Stimulated activated CD4-positive, alpha-beta T cell treated with anti-CD3 and anti-CD28 coated beads, Interleukin-1b, Interleukin-23, amount 100 ng/mL, for 24 hours (primary cell): ENCODE measurements at places on chromosomes 2 and 18.

DNA sequence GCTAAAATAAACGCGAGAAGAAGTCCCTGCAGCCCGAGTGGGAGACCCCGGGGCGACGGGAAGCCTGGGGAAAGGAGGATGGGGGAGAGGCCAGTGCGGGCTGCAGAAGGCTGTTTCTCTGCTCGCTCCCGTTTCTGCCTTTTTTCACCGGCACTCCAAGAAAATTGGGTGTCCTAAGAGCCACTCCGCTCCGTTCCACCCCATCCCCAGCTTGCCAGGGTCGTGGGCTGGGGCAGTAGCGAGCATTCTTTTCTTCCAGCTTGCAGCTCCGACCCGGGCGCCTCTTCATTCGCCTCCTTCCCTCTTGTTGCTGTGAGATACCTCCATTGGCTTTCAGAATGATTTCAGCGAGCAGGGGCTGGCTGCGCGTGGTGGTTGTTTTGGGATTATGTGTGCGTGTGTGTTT lies 1.1 kb downstream of the HOXD3 start:
- no peak for DNase-seq

GRCh38 chr2:144546933-144547332 lies 27.0 kb upstream of the ZEB2 start:
- no peak for DNase-seq

- DNase-seq = no peak
Observed at GRCh38 chr2:164722616-164723338, 101.5 kb upstream of the GRB14 start.

GRCh38 chr2:74507926-74508520 lies 528 bp upstream of the PCGF1 start:
- no peak for DNase-seq

DNA sequence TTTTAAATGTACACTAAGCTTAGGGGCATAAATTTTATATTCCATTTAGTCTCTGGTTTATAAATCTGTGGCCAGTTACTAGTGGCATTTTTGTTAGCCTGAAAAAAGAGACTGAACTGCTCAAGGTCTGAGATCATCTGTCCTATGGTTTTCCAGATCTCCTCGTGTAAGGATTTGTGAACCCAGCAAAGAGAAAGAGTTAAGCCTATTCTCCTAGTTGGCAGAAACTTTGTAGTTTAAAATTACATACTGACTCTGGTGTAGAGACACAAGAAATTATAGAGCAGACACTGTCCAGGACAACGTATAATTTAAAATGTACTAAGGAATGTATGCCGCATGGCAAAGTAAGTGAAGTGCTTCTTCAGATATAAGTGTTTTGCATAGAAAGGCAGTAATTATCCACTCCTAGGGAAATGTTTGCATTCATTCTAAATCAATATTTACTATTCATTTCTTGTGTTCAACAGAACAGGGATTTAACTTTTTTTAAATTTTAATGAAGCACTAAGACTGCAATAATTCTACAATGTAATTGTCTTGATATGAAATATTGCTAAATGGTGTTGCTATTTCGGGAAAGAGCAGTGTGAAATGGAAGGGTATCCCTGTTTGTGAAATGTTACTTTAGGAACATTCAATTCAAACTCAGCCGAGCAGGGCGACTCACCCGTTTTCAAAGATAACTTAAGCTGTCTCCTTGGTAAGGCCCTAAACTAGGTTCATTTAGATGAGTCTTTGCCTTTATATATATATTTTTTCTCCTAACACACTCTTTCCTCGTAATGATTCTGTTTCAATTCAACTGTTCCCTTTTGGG lies 508.4 kb upstream of the ZEB2 start:
- DNase-seq = no peak

GRCh38 chr2:177603181-177603580 lies 210.6 kb downstream of the AGPS start:
- no peak for DNase-seq

DNA sequence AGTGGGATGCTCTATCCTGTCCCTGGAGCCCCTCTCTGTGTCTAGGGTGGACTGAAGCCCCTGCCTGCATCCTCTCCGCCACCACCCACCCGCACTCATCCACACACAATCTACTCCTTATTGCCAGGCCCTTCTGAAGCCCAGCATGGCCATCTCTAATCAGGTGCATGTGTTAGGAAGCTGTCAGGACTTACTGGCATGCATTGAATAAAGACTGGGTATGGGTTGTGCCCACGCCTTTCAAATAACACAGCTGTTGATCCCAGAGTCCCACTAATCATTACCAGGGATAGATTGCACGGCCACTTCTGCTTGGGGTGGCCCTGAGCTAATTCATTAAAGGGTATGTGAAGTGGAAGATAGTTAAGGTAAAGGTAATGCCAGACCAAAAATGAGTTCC lies 88.4 kb downstream of the CABLES1 start:
- no peak for DNase-seq

DNA sequence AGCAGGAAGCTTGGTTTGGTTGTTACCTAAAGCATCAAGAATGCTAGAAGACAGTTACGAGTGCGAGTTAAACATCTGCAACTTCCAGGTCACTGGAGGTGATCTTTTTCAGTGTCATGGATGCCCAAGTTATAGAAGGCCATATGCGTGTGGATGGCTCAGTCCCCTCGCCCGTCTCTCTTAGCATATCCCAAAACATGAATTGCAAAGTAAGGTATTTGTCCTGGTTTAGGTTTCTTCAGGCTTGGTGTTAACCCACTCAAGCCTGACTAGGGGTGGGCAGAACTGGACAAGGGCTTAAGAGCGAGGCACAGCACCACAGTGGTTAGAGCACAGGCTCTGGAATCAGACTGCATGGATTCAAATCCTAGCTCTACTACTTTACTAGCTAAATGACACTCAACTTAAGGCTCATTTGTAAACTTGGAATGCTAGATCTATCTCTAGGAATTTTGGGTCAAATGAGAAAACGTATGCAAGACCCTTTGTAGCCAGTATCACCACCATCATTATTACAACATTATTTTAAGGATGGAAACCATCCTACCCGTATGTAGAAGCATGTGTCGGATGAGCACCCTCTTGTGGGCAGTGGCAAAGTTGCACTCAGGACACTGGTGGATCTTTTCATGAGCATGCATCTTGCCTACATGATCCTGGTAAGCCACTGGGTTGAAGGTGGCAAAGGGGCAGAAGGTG lies 11.2 kb downstream of the ZNF142 start:
- no peak for DNase-seq

DNA sequence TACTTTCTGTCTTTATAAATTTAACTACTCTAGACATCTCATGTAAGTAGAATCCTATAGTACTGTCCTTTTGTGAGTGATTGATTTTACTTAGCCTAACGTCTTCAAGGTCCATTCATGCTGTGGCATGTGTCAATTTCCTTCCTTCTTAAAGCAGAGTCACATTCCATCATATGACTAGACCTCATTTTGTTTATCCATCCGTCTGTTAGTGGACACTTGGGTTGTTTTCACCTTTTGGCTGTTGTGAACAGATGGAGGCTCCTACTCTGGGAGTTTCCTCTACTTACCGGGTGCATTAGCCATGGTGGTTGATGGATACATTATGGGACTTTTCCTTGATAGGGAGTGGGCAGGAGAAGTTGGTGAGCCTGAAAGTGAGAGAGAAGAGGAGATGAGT lies 6.4 kb upstream of the PDIA6 start:
- no peak for DNase-seq

DNA sequence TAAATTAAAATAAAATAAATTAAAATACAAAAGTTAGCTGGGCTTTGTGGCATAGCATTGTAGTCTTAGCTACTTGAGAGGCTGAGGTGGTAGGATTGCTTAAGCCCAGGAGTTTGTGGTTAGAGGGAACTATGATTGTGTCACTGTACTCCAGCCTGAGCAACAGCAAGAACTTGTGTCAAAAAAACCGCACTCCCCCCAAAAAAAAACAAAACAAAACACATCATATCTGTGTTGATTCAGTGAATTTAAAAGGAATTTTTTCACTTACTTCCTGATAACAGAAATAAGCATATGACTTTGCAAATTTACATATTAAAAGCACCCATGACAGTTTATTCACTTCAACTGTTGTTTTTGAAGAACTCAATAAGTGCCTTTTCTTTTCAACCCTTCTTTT lies 68.1 kb upstream of the PELI1 start:
- no peak for DNase-seq

DNA sequence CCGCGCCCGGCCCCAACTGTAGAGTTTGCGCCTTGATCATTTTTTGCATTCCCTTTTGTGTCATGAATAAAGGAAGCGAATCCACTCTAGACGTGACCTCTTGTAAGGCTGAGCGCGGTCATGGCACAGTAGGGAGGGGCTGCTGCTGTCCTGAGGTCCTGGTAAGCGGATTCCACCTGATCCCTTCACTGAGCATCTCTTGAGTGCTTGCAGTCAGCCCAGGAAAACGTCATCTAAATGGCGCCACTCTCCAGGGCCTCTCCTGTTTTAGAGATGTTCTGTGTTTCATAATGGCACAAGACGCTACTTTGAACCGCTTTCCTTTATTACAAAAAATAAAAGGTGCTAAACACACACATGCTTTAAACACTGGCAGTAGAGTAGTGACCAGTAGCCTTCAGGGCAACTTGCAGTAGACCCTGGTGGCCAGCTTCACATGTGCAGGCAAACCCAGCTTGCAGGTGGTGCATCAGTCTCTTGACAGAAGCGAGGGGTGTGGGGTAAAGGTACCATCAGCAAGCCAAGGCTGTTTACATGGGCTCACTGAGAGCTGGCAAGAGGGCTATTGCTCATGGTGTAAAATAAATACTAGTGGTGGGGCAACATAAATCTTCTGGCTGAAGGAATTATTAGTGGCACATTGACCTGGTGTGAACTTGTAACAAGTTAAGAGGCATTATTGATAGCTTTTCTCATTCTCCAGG lies 43.0 kb upstream of the ACKR3 start:
- DNase-seq = no peak

GRCh38 chr2:184534986-184535385 lies 63.3 kb upstream of the ZNF804A start:
- DNase-seq = no peak

- DNase-seq = no peak
Observed at GRCh38 chr2:234091883-234092282, 41.4 kb downstream of the SPP2 start.

DNA sequence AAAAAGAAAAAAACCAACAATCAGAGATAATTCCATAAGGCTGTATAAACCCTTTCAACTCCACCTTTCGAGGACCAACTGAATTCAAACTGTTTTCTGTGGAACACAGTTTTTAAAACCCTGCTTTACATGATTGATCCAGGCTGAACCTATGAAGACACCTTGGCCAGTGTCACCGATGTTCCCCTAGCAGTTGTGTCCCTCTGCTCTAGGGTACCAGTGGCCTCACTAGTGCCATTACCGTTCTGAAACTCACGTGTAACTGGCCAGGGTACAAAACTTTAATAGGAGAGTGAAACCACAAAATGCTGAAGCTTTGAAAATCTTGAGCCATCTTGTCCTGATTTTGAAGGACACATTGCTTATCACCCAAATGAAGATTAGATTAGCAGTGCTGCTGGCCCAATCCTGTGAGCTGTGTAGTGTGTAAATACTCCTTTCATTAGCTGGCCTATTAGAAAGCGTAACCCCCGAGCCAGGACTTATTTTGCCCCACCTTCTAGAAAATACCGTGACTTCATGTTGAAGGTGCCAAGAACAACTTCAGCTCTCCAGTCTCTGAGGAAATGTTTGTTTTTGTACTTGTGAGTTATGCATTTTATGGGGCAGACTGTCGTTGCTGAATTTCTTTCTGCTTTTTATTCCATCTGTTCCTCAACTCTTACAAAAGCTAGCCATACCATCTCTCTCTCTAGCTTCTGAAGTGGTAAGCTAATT lies 147.8 kb upstream of the MAP3K20 start:
- DNase-seq = no peak

DNA sequence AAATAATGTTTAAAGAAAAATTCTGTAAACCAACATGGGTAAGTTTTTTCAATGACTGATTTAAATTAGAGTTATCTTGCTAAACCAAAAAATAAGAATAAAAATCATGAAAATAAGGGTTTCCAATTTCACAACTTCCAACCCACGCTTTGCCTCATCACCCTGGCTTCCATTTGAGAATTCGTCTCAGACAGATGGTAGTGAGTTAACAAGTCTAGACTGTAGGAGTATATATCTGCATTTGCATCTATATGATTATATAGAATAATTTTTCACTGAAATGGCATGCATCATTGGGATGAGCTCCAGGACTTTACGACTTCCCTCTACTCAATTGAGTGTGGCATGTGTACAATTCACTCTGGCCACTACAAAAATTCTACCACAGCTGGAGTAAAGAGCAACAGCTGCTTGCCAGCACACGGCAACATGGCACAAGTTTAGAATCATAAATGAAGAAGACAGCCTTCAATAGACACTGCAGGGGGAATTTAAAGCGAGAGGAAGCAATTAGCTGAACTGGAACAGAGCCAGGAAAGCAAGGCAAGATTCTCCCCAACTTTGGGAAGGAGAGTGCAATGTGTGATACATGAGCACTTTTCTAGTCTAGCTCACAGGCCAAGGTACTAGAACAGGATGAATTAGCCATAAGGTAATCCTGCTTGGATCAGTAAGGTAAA lies 1673.5 kb upstream of the CELF4 start:
- no peak for DNase-seq
